ENCODE measurements at places on chromosomes 3 and 15.

GRCh38 chr15:57649138-57649537 lies 57.4 kb upstream of the POLR2M start:
- DNase-seq: no peak

DNA sequence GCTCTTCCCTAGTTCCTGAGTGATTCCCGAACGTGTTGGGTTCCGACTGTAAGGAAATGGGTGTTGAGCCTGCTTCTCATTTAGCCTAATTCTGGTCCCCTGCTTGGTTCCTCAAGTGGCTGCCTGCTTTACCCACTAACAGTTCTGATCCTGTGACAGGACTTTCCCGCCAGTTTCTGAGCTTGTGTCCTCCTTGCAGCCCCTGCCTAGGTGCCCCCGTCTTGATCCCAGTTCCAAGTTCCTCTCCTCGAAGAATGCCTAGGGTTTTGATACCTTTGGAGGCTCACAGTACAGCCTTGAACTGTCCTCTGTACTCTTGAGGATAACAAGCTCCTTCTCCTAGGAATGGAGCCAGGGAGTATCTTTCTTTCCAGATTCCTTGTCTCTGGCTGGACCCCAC lies 12.0 kb upstream of the RASGRF1 start:
- no peak for DNase-seq

- no peak for DNase-seq
Measured at GRCh38 chr3:4820296-4821121, 158.7 kb upstream of the BHLHE40 start.

GRCh38 chr15:57541271-57541670 lies 50.4 kb upstream of the MYZAP start:
- DNase-seq: no peak

DNA sequence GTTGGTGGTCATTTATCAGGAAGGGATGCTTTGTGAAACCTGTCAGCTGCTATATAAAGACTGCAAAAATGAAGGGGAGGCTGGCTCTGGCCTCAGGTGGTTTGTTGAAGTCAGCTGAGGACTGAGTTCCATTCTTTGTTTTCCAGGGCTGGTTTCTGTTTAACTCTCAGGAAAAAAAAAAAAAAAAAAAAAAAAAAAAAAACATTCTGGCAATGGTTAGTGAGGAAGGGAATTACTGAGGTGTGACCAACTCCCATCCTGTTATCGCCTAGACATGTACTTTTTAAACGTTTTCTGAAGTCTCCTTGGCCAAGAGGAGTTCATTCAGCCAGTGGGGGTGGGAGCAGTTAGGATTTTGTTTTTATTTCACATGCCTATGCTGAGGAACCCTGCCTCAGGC lies 316.3 kb downstream of the OXSM start:
- DNase-seq: no peak

DNA sequence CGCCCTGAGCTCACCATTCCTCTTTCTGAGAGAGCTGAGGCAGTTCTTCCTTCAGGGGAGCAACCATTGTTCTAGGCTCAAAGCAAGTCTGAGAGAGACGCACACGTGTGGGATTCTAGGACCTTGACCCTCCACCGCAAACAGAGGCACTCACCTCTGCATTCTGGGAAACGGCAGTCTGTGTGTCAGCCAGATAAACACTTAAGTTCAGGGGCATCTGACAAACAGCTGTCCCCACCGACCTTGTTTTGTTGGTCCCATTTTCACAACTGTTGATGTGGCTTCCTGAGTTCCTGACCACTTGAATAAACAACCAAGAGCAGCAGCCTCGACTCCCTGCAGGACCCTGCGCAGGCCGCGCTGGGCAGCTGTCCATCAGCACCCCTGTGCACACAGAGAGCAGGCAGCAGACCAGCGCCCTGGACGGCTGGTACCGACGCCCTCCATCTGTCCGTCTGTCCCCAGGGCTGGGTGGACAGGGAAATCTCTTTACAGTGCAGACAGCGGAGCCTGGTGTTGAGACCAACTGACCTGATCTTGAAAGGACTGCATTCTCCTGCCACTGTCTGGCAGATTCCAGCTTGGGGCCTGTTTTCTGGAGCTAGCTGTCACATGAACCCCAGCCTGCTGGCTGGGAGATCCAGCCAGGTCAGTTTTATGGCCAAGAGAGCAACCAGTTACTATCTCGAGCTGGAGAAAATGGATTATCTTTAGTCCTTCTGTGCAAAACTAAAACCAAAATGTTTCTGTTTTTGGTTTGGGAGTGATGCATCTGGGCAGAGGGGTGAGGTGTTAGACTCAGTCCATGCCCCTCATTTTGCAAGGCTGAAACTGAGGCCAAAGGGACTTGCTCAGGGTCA lies 64.2 kb downstream of the FAM43A start:
- DNase-seq: no peak

DNA sequence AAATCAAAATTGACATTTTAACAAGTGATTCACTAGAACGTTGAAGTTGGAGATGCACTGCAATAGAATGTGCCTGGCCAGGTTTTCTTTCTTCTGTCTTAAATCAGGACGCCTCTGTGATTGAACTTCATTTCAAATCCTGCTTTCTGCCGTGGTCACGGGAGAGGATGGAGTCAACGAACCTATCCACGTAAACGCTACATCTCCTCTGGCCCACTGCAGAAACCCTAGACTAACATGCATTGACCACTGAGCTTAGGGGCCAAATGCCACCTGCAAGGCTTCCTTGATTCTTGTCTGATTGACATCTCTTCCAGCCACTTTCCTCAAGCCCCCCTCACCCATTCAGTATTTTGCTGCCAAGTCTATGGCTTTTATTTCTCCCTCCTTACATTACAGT lies 6.3 kb upstream of the MECOM start:
- no peak for DNase-seq

DNA sequence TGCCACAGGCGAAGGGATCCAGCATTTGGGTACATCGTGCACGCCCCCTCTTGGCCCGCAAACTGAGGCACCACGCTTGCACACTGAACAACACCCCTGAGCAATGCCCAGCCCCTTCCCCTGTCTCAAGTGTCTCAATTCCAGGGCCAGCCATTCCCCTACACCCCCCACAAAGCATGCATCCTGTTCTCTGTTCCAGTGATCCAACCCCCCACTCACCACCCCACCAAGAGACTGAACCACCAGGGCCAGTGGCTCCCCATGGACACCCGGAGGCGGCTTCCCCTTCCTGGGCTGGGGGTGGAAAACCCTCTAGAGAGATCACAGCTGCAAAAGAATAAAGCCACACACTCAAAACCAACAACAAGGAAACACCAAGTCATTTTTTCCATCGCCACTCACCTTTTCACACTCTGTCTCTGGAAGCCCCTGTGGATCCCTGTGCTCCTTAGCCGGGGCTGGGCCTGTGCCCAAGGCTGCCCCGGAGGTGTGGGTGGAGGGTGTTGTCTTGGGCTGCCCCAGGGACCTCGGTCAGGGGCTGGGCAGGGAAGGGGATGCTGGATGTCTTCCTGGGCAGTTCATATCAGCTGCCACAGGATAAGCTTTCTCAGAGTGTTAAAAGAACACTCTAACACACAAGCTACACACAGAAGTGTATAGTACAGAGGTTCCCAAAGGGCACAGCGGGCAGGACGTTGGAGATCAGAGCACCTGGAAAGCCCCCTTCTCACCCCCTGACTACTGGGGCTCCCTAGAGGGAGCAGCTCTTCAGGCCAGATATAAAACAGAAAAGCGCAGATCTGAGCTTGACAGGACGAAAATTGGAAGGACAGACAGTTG lies 92.5 kb downstream of the CHSY1 start:
- no peak for DNase-seq

DNA sequence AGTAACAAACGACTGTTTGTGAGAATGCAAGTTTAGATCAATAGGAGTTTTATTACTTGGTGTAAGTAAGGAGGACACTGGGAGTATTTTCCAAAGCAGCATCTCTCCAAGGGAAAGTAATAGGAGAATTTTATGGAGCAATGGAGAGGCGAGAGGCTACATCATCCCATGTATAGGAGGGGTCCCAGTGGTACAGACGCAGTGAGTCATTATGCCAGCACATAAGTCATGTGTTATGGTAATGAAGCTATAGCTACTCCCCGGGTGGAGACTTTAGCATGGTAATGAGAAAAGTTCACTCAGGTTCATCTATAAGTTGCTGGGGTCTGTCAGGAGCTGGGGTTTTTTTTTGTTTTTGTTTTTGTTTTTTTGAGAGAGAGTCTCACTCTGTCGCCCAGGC lies 29.5 kb upstream of the ZNF445 start:
- no peak for DNase-seq

- no peak for DNase-seq
Measured at GRCh38 chr3:52528586-52529375, 4.9 kb downstream of the NT5DC2 start.

DNA sequence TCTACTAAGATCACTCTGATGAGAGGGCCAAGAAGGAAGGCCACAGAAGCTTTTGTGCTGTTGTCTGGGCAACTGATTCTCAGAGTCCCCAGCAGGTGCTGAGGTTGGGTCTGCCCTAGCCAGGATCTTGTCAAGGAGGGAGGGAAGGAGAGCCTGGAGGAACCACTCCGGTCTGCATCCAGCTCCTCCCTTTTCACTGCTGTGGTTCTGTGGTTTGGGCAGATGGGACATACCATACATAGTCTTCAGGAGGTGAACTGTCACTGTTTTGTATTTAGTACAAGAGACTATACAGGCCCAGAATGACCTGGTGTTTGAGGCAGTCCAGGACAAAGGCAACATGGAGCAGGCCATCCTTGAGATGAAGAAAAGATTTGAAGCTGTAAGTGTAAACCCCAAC lies 21.9 kb downstream of the C3orf62 start:
- DNase-seq: no peak

GRCh38 chr3:52333869-52334557 lies 17.9 kb downstream of the DNAH1 start:
- DNase-seq: no peak

- DNase-seq: no peak
Measured at GRCh38 chr3:116050311-116050915, 394.9 kb downstream of the LSAMP start.
